Smooth muscle cell of trachea (primary cell): ENCODE measurements at places on chromosomes 4 and X. TPM values are rescaled to one million over a fixed set of nuclear protein-coding genes. Genes with fewer than 3 reads are reported as not detected.

The ZNF157 gene
- total RNA-seq: under 0.01 and 0.17 TPM in 2 replicates

The HTN3 gene
- total RNA-seq: not detected in 2 replicates

The FHDC1 gene
- under 0.01 and 0.17 TPM in 2 replicates for total RNA-seq

The HTN1 gene
- not detected in 2 replicates for total RNA-seq

The ETDB gene
- total RNA-seq: not detected in 2 replicates

The CT45A3 gene
- total RNA-seq: not detected in 2 replicates

The KIT gene
- 0.44 and 0.83 TPM in 2 replicates for total RNA-seq

The RAB9B gene
- 0.66 and 0.73 TPM in 2 replicates for total RNA-seq

The WAS gene
- 0.17 TPM in 1 of 2 replicates, not detected in the other for total RNA-seq

The MEPE gene
- total RNA-seq: not detected in 2 replicates

The CITED1 gene
- 0.15 TPM in 1 of 2 replicates, not detected in the other for total RNA-seq

The TEX13B gene
- not detected in 2 replicates for total RNA-seq

The MID1 gene
- total RNA-seq: 27.9 and 36.4 TPM in 2 replicates

The ATP8A1 gene
- total RNA-seq: 1.3 and 7.0 TPM in 2 replicates

The IL2RG gene
- not detected in 2 replicates for total RNA-seq

The TLL1 gene
- total RNA-seq: 0.15 and 0.17 TPM in 2 replicates

The ADH1A gene
- not detected in 2 replicates for total RNA-seq

The TMPRSS11F gene
- not detected in 2 replicates for total RNA-seq

The PF4V1 gene
- 0.58 and 0.66 TPM in 2 replicates for total RNA-seq

The TCP11X2 gene
- total RNA-seq: not detected in 2 replicates

The SOWAHB gene
- total RNA-seq: under 0.01 and 0.17 TPM in 2 replicates

The GPR173 gene
- 5.8 and 6.3 TPM in 2 replicates for total RNA-seq

The HPGD gene
- 0.33 and 0.44 TPM in 2 replicates for total RNA-seq

The CXCR3 gene
- not detected in 2 replicates for total RNA-seq

The RIBC1 gene
- 0.87 and 0.99 TPM in 2 replicates for total RNA-seq

The ERAS gene
- total RNA-seq: not detected in 2 replicates

The DMRTC1B gene
- not detected in 2 replicates for total RNA-seq

The PFKFB1 gene
- not detected in 2 replicates for total RNA-seq

The IL1RAPL1 gene
- total RNA-seq: 1.2 and 1.9 TPM in 2 replicates

The KDR gene
- under 0.01 and 0.44 TPM in 2 replicates for total RNA-seq

The CT45A10 gene
- not detected in 2 replicates for total RNA-seq

The CAPN6 gene
- 0.15 TPM in 1 of 2 replicates, not detected in the other for total RNA-seq

The RTL9 gene
- total RNA-seq: 0.17 and 0.29 TPM in 2 replicates

The FGFR3 gene
- 0.33 and 0.44 TPM in 2 replicates for total RNA-seq

The GPRASP2 gene
- total RNA-seq: 27.3 and 27.9 TPM in 2 replicates

The CLDN2 gene
- total RNA-seq: not detected in 2 replicates

The GYPE gene
- total RNA-seq: 1.0 and 1.2 TPM in 2 replicates

The GAGE1 gene
- not detected in 2 replicates for total RNA-seq

The CD38 gene
- 0.33 TPM in 1 of 2 replicates, not detected in the other for total RNA-seq

The TCEANC gene
- total RNA-seq: 2.6 and 3.3 TPM in 2 replicates

The EREG gene
- 0.15 and 0.33 TPM in 2 replicates for total RNA-seq

The MAB21L2 gene
- 0.29 and 0.66 TPM in 2 replicates for total RNA-seq

The CT55 gene
- total RNA-seq: not detected in 2 replicates

The TACR3 gene
- total RNA-seq: 0.17 and 0.44 TPM in 2 replicates

The GSX2 gene
- not detected in 2 replicates for total RNA-seq

The GAGE2A gene
- total RNA-seq: not detected in 2 replicates

The TLR10 gene
- 0.15 TPM in 1 of 2 replicates, not detected in the other for total RNA-seq

The KIAA1210 gene
- total RNA-seq: not detected in 2 replicates

The CC2D2A gene
- 28.4 and 39.1 TPM in 2 replicates for total RNA-seq

The TMEM131L gene
- total RNA-seq: 11.2 and 13.4 TPM in 2 replicates

The NPNT gene
- total RNA-seq: 0.29 and 1.5 TPM in 2 replicates

The STK32B gene
- 0.50 and 0.73 TPM in 2 replicates for total RNA-seq

The HAUS7 gene
- 13.7 and 17.0 TPM in 2 replicates for total RNA-seq

The FAM184B gene
- under 0.01 TPM in 1 of 2 replicates, not detected in the other for total RNA-seq

The DOK7 gene
- total RNA-seq: 0.17 TPM in 1 of 2 replicates, not detected in the other

The NPY2R gene
- not detected in 2 replicates for total RNA-seq
